ENCODE measurements at places on chromosomes 5 and 9.

- DNase-seq = no peak
These were observed 40.1 kb downstream of the SLC1A1 start for GRCh38 chr9:4530375-4530774.

GRCh38 chr5:73120222-73121118 lies at the start of gene TMEM171:
TSS of gene TMEM171 (plus strand) at chr5:73120575. CDS start at chr5:73123374, 2,799 bp downstream.
- no peak for DNase-seq

DNA sequence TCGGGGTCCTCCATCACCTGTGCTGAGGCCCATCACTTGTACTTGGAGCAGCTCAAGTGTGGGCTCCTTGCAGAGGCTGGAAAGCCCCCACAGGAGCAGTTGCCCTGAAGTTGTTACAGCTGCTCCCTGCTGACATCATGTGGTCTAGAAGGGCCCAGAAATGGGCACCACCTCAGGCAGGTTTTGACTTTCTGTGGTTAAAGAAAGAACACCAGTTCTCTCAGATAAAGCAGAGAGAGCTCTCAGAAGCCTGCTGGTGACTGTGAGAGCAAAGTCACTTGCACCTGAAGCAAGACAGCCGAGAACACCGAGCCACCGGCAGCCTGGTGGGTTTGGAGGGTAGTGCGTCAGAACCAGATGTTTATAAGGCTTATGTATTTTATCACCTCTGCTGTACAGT lies 70.4 kb downstream of the MVB12B start:
- no peak for DNase-seq

DNA sequence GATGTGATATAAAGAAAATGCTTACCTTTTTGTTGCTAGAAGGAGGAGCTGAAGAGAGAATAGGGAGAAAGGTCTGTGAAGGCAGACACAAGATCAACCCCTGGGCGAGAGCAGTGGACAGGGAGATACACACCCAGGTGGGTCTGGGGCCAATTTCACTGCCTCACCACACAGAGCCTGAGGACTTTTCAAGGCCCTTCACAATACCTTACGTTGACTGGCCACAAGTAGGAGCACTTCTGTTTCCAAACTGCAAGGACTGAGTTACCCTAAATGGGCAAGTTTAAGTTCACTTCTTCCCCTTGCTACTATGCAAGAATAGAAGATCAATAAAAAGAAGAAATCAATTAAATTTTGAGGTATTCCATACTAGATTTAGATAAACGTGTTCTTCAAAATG lies 174.5 kb upstream of the SLC12A2 start:
- peak; percentile 12 for DNase-seq

DNA sequence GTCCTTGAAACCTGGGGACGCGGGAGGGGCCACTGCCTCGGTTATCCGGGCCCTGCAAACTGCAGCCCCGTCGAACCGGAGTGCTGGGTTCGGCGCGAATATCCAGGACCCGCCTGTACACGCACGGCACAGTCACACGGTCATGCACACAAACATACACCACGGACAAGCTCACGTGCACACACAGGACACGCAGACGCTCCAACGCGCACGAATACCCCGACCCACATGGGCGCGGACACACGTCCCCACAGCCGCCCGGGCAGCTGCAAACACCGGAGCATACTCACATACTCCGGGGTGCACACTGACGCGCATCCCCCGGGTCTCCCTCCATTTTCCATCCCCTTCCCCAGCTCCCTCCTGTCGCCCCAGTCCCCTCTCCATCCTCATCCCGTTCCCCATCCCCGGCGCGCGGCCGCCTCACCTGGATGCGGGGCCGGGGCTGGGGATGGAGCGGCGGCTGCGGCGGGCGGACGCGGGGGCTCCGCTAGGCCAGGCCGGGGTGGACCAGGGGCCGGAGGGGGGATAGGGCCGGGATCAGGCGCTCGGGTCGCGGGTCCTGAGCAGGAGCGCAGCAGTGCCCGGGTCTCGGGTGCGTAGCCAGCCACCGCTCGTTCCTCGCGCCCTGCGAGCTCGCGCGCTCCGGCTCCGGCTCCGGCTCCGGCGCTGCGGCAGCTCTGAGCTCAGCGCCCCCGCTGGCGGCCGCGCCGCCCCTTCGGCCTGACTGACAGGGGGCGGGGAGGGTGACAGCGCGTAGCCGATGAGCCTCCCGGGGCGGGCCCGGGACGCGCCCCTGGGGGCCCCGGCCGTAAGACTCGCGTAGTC lies at the start of the genes EIF4E1B and SNCB:
Gene EIF4E1B (plus strand): TSS at position 823 of the 828 bp plus-strand sequence. CDS start 12,113 bp downstream, outside the sequence.
Gene SNCB (minus strand): TSS at position 682 of the 828 bp plus-strand sequence. CDS start 880 bp downstream, outside the sequence.
- DNase-seq = no peak

All from GDM1 (cell line).